ENCODE measurements at places on chromosomes 5 and 9.

- DNase-seq = no peak
Measured at GRCh38 chr5:135460246-135461033, 8.3 kb upstream of the TIFAB start.

GRCh38 chr9:114906922-114907571 lies 23.3 kb downstream of the TNFSF8 start:
- no peak for DNase-seq

DNA sequence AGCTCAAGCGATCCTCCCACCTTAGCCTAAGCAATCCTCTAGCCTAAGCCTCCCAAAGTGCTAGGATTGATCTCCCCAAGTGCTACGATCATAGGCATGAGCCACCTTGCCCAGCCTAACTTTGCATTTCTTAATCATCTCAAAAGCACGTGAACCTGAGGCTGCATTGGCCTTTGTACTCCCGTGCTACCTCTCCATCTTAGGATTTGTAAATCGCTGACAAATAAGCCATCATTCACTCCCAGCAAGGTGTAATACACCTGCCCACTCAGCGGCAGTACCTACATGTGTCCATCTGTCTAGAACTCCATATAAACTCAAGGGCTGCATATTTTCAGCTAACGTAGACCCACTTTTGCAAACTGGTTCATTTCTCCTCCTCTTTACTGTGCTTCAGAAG lies 2.8 kb downstream of the ANKH start:
- DNase-seq = no peak

- no peak for DNase-seq
Measured at GRCh38 chr9:133906218-133906617, 85.9 kb downstream of the VAV2 start.

- no peak for DNase-seq
Measured at GRCh38 chr9:71681708-71682272, 86.5 kb downstream of the CEMIP2 start.

- DNase-seq = no peak
Measured at GRCh38 chr5:73534011-73534644, 31.3 kb downstream of the ANKRA2 start.

DNA sequence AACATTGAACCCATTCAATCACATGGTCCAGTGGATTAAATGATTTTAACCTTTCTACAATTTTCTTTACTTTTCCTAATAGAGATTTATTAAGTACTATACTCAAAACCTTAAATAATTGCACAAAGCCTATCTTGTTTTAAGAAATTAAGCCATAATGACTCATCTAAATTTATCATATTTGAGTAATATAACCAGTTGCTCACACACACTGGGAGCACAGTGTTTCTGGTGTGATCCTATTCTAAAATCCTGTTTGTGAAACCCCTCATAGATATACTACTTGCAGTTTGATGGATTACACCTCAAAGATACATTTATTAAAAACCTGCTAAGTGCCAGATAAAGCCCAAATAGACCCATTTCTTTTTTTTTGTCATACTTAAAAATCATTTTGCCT lies 668.3 kb upstream of the CDH18 start:
- DNase-seq = no peak

DNA sequence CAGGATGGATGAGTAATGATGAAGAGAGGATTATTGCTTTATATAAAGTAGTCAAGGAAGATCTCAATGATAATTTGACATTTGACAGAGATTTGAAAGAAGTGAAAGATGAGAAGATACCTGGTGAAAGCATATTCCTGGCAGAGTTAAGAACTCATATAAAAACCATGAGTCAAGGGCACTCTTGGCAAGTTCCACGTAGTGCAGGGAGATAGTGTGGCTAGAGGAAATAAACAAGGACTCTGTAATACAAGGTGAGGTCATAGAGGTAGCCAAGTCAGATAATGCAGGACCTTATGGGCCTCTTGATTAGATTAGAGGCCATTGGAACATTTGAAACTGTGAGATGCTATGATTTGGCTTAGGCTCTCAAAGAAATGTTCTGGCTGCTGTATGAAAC lies 72.3 kb downstream of the HCN1 start:
- no peak for DNase-seq

- no peak for DNase-seq
Measured at GRCh38 chr5:146068206-146068605, 37.2 kb downstream of the PLAC8L1 start.

- no peak for DNase-seq
Measured at GRCh38 chr9:34253460-34253837, 74.6 kb downstream of the UBAP1 start.

DNA sequence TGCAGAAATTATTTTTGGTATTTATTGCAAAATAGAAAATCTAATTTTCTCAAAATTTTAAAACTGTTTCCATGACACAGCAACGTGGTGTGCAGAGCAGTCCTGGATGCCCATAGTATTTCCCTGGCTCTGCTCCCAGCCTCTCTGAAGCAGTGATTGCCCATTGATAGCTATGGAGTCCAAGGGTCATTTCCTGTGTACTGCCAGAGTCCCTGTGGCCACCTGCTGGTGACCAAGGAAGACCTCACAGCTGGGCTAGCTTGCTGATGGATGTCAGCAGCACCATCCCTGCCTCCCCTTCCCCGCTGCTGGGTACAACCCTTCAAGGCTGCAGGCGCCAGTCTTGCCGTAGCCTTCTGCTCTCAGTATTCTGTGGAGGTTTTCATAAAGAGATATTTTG lies 184.1 kb downstream of the DIRAS2 start:
- no peak for DNase-seq

DNA sequence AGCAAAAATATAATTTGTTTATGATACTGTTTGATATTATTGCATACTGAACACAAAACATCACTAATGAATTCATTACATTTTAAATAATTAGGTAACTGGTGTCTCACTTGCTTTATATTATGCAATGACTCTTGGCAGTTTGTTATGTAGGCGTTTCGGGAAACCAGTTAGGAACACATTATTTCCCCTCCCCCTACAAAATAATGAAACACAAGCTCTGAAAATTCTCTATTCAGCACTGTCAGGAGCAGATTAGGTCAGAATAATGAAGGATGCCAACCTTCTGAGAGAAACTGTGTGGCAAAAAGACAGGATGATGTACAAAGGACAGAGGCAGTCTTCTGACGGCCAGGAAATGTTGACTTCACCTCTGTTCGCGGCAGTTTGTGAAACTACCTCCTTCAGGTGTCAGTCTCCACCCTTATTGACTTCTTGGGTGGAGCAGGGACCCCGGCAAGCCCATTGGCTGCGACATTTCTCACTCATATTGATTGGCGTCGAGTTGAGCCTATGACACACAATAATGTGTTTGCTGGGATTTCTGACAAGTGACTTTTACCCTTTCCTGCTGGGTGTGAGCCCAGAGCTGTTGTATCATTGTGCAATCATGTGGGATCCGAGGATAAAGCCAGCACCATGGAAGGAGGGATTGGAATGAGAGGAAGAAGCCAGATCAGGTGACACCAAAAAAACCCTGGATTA lies 33.9 kb downstream of the SH3PXD2B start:
- no peak for DNase-seq

- no peak for DNase-seq
Measured at GRCh38 chr9:132059361-132059760, 20.3 kb downstream of the MED27 start.

GRCh38 chr5:126972062-126972895 lies 58.1 kb downstream of the MARCHF3 start:
- peak; percentile 3 for DNase-seq

DNA sequence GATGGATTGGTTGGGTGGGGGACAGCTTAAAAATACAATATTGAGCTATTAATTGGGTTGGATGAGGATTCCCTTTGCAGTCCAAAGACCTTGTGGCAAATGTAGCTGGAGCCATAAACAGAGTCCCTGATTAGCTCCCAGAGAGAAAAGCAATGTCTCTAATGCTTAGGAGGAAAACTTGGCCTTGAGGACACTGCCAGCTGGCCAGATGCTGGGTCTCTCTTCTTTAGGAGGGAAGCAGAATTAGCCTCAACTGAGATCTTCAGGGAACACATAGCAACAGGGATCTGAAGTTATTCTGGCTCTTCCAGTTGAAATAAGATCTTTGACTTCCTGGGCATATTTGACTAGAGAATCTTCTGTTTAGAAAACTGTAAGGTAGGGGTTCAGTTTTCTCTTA lies 121.7 kb upstream of the WWC1 start:
- no peak for DNase-seq

DNA sequence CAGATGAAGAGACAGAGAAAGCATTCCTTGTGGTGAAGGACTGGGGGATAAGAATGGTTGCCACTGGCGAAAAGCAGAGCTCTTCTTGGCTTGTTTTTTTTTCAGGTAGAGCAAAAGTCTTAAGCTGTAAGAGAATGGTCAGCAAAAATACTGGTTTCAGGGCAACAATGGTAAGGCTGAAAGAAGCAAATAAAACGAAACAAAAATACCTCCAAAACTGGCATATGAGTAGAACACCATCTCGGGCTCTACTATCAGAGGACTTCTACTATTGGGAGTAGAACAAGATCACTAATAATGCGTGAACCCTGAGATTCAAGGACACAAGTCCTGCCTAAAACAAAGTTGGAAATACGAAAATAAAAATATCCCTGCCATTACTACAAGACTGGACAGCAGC lies 1823.2 kb upstream of the CDH6 start:
- DNase-seq = no peak

DNA sequence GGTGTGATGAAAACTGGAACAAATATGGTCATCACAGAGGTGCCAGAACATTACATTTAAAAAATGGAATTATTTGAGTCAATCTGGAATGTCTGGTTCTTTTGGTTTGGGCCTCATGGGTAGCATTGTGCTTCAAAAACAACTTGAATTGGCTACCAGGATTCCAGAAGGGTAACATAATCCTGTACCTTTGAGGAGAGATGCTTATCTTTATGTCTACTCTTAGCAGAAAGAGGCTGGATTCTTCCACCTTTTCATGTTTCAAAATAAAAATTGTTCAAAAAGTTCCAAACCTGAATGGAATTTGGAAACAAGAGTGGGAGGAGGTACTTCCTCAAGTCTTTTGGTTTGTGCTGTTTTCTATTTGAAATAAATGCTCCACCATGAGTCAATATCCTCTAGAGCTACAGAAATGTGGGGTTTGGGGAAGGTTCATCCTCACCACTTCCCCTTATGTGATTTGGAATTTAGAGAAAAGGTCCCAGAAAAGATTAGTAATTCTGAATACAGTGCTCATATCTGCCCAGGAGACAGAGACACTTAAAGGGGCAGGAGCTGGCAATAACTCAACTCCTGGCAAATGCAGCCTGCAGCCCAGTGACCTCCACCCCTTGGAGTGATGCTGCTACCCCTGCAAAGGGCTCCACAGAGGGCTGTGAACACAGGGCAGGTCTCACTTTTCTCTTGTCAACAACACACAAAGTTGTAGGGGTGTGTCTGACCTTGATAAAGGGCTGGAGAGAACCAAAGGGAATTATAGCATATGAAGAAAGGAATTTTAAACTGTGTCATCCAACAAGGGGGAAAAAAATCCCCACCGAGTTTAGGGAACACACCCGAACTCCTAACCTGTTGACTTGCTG lies 272.8 kb downstream of the CWC27 start:
- DNase-seq = no peak

- DNase-seq = no peak
Measured at GRCh38 chr9:77710316-77710715, 62.2 kb upstream of the GNA14 start.

DNA sequence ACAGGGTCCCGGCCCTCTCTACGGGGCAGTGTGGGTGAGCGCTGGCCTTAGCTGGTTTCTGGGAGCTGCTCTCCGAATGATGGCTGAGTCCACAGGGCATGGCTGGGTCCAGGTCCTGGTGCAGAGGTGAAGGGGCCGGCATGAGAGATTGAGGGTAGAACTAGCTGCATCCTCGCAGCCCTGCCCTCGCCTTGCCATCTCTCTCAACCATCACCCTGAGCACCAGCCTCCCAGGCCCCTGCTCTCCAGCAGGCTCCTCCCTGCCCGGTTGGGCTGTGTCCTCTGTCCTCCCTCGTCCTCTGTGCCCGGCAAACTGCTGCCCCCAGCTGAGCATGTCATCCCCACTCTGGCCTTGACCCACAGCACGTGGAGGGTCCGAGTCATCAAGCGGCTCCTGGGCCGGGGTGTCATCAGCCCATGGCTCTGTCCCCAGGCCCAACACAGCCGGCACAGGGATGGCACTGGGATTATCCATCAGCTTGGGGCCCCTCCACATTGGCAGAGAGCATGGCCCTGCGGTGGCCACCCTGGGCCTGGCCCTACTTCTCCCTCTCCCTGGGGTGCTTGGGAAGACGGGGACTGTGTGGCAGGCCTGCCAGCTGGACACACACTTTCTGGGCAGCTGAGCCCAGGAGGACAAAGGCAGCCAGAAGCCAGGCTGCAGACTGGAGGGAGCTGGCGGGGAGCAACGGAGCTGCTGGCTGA lies 8.4 kb downstream of the FLT4 start:
- DNase-seq = no peak

- DNase-seq = no peak
Measured at GRCh38 chr5:142287973-142288313, 36.9 kb downstream of the SPRY4 start.

DNA sequence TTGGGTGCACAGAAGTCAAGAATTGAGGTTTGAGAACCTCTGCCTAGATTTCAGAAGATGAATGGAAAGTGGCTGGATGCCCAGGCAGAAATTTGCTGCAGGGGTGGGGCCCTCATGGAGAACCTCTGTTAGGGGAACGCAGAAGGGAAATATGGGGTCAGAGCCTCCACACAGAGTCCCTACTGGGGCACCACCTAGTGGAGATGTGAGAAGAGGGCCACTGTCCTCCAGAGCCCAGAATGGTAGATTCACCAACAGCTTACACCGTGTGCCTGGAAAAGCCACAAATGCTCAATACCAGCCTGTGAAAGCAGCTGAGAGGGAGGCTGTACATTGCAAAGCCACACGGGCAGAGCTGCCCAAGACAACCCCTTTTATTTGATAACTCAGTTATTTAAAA lies 383.5 kb downstream of the TLE4 start:
- DNase-seq = no peak

- no peak for DNase-seq
Measured at GRCh38 chr5:36606428-36607113, at the start of gene SLC1A3. Gene SLC1A3 (plus strand): TSS chr5:36606606. CDS start chr5:36608424, 1,818 bp downstream.

DNA sequence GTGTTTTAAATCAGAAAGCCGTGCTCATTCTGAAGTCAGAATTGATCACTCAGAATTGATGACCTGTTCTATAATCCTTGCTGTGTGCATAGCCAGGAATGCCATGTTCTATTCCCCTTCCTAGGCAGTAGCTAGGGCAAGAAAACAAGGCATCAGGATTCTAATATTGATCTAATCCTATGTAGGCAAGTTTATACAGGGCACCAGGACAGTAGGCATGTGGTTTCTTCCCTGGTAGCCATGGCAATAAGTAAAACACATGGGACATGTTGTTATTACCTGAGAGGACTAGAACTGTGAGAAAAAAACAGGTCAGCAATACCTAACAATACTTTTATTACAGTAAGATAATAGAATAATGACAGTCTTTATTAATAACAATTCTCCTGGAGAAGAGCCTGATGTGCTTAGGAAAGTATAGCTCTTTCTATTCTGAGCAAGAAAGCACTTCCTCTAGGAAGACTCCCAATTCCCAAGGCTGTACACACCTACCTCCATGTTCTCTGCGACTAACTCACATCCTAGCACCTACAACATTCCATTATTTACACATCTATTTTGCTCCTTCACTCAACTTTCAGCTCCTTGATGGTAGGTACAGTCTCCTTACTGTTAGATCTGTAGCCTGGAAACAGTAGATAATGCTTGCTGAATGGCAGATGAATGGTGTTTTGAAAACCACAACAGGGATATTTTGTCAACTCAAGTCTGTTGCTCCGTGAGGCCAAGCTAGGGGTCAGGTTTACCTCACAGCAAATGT lies 70.8 kb downstream of the STX17 start:
- no peak for DNase-seq
